ENCODE measurements at places on chromosomes 2 and 18. TPM values are rescaled to one million over a fixed set of nuclear protein-coding genes. Genes with fewer than 3 reads are reported as not detected.

LAPTM4A gene
- total RNA-seq: 101 TPM

LINC00305 gene
- total RNA-seq: not detected

DSG2 gene
- total RNA-seq: 12.5 TPM

FEV gene
- not detected for total RNA-seq

FZD7 gene
- 31.8 TPM for total RNA-seq

NETO1 gene
- 0.72 TPM for total RNA-seq
